ENCODE measurements at places on chromosomes 12 and 14. TPM values are rescaled to one million over a fixed set of nuclear protein-coding genes. Genes with fewer than 3 reads are reported as not detected.

GRCh38 chr12:67590149-67590790 is 58.3 kb upstream of the DYRK2 start:
- no peak for DNase-seq

DNA sequence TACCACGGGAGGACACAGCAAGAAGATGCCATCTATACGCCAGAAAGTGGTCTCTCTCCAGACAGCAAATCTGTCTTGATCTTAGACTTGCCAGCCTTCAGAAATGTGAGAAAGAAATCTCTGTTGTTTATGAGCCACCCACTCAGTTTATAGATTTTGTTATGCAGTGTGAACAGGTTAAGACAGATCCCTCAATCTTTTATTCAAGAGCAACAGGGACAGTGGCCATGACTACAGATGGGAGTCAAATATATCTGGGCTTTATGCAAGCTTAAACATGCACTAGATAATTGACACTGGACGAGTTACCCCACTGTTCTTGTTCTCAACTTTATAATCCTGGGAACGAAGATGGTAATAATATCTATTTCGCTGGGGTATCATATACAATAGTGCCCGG is 288.7 kb downstream of the RPAP3 start:
- DNase-seq, result no peak

SERPINA3 gene
- 0.14 TPM for polyA plus RNA-seq

GRCh38 chr14:23562822-23563472 is 4.6 kb downstream of the AP1G2 start:
- no peak for DNase-seq

GLI1 gene
- polyA plus RNA-seq, result 16.5 TPM

HOXC5 gene
- polyA plus RNA-seq, result 0.93 TPM

- no peak for DNase-seq
Observed at GRCh38 chr12:126537961-126538530, 1472.8 kb downstream of the AACS start.

DNA sequence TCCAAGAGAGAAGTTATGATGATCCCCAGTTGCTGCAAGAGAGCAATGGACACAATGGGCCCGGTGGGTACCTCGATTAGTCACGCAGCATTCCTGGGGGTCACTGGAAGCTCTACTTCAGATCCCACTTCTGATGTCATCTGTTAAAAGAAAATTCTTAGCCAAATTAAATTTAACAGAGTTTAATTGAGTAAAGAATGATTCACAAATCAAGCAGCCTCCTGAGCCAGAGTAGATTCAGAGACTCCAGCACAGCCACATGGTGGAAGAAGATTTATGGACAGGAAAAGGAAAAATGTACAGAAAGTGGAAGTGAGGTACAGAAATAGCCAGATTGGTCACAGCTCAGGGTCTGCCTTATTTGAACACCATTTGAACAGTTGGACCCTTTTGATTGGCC is 107.5 kb downstream of the SPTSSA start:
- DNase-seq, result no peak
